ENCODE measurements at places on chromosomes 7 and 10.

GRCh38 chr7:142793156-142793555 is 22.4 kb downstream of the PRSS2 start:
- no peak for DNase-seq

DNA sequence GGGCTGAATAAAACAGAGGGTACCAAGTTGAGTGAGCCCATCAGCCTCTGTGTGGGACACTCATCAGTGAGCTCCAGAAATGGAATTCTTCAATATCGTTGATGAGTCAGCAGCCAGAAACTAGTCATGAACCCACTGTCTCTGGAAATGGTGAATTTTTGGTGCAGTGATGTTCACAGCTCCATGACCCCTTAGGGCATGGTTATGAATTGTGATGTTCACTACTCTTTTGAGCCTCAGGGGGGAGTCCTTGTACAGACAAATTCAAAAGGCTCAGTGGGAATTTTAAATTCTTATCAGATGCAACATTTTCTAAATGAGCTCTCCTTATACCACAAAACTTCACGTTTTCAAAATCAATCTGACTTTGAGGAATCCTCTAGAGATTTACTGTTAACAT is 335.7 kb downstream of the PHTF2 start:
- DNase-seq, result no peak

GRCh38 chr7:68176974-68177373 is 1180.3 kb downstream of the TYW1 start:
- DNase-seq, result peak; percentile 30

- no peak for DNase-seq
Observed at GRCh38 chr10:25071227-25071626, 54.8 kb downstream of the THNSL1 start.

GRCh38 chr7:36949711-36950600 is 225.7 kb upstream of the AOAH start:
- no peak for DNase-seq

- no peak for DNase-seq
Observed at GRCh38 chr7:35379481-35379880, 125.6 kb upstream of the TBX20 start.

GRCh38 chr10:56449770-56450169 is 88.7 kb upstream of the ZWINT start:
- no peak for DNase-seq

- no peak for DNase-seq
Observed at GRCh38 chr7:50185208-50185607, 92.2 kb upstream of the ZPBP start.

DNA sequence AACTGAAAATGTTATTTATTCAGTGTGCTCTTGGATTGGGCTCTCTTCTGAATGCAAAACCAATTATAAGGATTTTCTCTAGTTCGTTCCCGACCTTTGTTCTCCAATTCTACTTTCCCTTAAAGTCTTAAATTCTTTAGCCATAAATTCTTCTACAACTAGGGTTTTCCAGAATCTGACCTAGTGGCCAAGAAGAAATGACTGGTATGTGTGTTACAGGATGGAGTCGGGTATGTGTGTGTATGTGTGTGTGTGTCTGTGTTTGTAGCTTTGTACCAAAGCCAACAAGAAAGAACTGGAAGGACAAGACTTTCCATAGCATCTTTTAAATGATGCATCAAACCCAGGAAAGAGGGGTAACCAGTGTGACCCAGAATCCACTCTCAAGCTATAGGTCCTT is 25.8 kb upstream of the LEP start:
- no peak for DNase-seq

GRCh38 chr10:45420453-45421192 is 46.6 kb downstream of the ALOX5 start:
- DNase-seq, result no peak

All from keratinocyte (primary cell).